RPMI7951 (cell line): ENCODE measurements at places on chromosomes 12 and 14. TPM values are rescaled to one million over a fixed set of nuclear protein-coding genes. Genes with fewer than 3 reads are reported as not detected.

- no peak for DNase-seq
These were observed 40.4 kb upstream of the ETV6 start for GRCh38 chr12:11609045-11609444.

DNA sequence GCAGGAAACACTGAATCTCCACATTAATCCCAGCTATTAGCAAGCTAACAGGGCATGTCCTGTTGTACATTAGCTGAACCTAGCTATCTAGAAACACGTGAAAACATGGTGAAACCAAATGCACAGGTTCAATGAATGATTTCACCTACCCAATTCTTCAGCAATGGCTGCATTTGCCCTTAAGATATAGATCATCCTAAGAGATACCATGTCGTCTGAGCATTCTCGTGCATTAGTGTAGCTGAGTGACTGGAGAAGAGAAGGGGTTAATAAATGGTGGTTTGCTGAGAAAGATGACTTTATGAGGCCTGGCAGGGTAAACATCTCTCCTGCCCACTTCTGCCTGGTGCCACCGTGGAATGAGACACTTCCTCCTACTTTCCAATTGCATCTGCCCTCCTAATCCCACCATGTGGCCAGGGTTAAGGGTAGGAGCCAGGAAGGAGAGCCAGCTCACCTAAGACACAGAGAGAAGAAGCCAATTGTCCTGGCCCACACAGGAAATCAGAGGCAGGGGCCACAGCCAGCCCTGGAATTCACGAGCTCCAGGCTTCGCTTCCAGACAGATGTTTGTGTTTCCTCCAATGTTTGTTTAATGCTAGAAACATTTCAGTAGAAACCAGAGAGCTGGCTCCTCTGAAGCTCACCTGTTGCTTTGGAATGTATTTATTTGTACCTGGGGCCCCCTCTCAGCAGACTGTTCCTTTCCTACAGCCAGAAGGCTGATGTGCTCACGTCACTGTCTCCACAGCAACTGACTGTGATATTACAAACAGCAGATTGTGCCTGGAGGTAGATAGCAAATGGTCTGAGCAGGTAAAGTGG lies 126.0 kb upstream of the PARP11 start:
- no peak for DNase-seq

The GALNT8 gene
- total RNA-seq = not detected in 2 replicates

The CAPRIN2 gene
- total RNA-seq = 15.5 and 15.7 TPM in 2 replicates

The OAS2 gene
- 19.4 and 27.5 TPM in 2 replicates for total RNA-seq

The KLRC2 gene
- 10.5 and 17.4 TPM in 2 replicates for total RNA-seq
